ENCODE measurements at places on chromosomes 5 and 9.

- H3K27me3 ChIP-seq, result no peaks in the 10 kb centered on the region
- DNase-seq, result no peak
- H3K27ac ChIP-seq, result no peak overlapping the region
- H3K36me3 ChIP-seq, result peaks cover 3% of the 10 kb centered on the region
- no peaks in the 10 kb centered on the region for H3K4me1 ChIP-seq
Measured at GRCh38 chr9:20593105-20593504, 29.2 kb downstream of the MLLT3 start.

DNA sequence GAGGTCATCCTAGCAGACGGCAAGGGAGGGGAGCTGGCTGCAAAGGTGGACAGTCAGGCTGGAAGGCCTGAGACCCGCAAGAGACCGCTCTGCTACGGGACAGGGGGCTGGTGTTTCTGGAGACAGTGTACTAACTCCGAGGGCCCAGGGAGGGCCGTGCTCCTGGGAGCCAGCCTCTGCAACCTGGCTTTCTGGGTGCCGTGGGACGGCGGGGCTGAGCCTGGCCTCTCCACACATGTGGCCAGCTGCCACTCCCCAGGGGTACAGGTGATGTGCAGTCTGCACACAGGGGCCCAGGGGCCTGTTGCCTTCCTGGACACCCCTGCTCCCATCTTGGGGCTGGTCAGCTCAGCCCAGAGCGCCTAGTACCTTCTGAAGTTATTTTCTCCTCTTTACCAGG is 92.2 kb downstream of the MRPL36 start:
- H3K27ac ChIP-seq, result no peak overlapping the region
- H3K36me3 ChIP-seq, result no peaks in the 10 kb centered on the region
- no peaks in the 10 kb centered on the region for H3K4me1 ChIP-seq
- DNase-seq, result no peak
- H3K27me3 ChIP-seq, result peaks cover 14% of the 10 kb centered on the region

DNA sequence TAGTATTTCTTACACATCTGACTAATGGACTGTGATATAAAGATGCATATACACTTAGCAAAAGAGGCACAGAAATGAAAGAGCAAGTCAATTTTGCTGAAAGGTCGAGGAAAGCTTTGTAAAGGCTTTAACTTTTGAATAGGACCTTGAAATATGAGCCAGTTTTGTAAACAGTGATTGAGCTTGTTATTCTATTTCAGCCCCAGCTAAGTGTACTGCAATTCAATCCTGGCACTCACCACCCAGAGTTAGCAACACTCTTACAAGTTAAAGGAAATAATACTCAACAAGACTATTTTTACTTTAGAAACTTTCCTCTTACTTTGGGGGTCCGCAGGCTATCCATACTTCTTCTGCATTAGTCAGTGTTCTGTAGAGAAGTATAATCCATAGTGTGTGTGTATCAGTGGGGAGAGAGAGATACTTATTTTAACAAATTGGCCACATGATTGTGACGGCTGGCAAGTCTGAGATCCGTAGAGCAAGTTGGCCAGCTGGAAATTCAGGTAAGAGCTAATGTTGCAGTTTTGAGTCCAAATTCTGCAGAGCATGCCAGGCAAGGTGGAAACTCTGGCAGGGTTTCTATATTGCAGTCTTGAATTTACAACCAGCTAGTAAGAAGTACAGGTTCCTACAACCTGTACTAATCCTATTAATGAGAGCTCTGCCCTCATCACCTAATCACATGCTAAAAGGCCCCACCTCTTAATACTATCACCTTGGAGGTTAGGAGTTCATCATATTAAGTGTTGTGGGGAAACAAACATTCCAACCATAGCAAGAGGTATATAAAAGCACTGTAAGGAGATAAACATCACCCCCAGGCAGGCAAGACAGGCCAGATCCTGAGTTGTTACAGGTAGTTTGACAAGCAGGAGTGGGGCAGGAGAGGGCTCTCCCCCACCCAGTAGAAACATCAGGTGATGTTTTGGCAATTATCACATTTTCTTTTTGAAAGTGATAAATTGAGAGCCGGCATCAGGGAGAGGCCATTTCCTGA is 33.6 kb downstream of the IL7R start:
- H3K27me3 ChIP-seq, result no peaks in the 10 kb centered on the region
- H3K36me3 ChIP-seq, result no peaks in the 10 kb centered on the region
- H3K4me1 ChIP-seq, result peaks cover 13% of the 10 kb centered on the region
- DNase-seq, result no peak

GRCh38 chr5:5331848-5332247 is 90.6 kb upstream of the ICE1 start:
- DNase-seq, result no peak
- H3K27me3 ChIP-seq, result no peaks in the 10 kb centered on the region
- no peak overlapping the region for H3K4me3 ChIP-seq

DNA sequence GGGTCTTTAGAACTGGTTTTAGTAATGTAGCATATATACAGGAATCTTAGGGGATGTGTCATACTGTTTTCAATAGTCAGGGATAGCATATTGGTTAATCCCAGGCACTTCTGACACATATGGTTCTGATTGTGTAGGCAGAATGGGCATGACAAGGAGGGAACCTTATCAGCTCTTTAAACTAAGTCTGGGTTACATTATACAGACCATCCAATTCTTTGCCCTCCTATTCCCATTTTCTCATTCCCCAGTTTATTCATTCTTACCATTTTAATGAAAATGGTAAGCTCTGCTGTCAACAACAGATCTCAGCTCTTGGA is 85.1 kb downstream of the NDUFAF2 start:
- no peaks in the 10 kb centered on the region for H3K36me3 ChIP-seq
- H3K4me1 ChIP-seq, result no peaks in the 10 kb centered on the region
- H3K4me3 ChIP-seq, result no peak overlapping the region
- no peaks in the 10 kb centered on the region for H3K27me3 ChIP-seq
- no peak overlapping the region for H3K27ac ChIP-seq

- no peak for DNase-seq
- H3K36me3 ChIP-seq, result peaks cover 63% of the 10 kb centered on the region
- H3K4me1 ChIP-seq, result peaks cover 5% of the 10 kb centered on the region
- H3K4me3 ChIP-seq, result no peak overlapping the region
Measured at GRCh38 chr5:133980652-133981051, 12.2 kb upstream of the C5orf15 start.

DNA sequence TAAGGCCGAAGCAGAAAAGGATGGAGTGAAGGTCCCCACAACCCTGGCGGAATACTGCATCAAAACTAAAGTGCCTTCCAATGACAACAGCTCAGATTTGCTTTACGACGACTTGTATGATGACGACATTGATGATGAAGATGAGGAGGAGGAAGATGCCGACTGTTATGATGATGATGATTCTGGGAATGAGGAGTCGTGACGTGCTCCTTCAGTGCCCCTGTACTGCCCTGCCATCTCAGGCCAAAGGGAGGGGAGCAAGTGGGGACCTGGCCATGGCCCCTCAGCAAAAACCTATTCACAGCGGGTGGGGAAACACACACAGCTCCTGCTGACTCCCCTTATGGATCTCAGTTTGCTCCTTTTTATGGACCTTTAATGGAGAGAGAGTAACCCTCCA is 100.1 kb downstream of the UBE2R2 start:
- peaks cover 76% of the 10 kb centered on the region for H3K36me3 ChIP-seq
- no peaks in the 10 kb centered on the region for H3K4me1 ChIP-seq
- no peak for DNase-seq
- no peak overlapping the region for H3K27ac ChIP-seq
- no peak overlapping the region for H3K4me3 ChIP-seq
- no peaks in the 10 kb centered on the region for H3K27me3 ChIP-seq

DNA sequence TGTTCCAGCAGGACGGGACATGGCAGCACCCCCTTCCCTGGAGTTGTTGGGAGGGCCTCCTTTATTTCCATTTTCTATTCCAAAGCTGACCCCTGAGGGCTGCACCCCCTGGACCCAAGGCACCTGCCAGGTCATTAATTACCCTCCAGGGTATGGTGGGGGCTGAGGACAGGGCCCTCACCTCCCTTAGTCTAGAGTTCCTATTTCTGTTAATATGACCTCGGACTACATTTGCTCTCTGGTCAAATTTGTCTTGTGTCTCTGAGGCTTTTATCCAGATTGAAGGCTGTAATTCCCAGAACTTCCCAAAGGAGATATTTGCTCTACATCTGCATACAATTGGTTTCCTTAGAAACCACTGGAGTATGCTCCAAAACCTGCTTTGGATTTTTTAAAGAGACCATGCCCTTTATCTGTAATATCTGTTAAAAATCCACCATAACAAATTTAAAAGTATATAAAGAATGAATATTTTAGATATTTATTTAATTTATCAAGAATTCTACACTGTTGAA is 16.8 kb downstream of the PHF2 start:
- no peak for DNase-seq
- H3K27ac ChIP-seq, result no peak overlapping the region
- H3K4me1 ChIP-seq, result peaks cover 7% of the 10 kb centered on the region
- H3K4me3 ChIP-seq, result no peak overlapping the region
- H3K27me3 ChIP-seq, result no peaks in the 10 kb centered on the region

DNA sequence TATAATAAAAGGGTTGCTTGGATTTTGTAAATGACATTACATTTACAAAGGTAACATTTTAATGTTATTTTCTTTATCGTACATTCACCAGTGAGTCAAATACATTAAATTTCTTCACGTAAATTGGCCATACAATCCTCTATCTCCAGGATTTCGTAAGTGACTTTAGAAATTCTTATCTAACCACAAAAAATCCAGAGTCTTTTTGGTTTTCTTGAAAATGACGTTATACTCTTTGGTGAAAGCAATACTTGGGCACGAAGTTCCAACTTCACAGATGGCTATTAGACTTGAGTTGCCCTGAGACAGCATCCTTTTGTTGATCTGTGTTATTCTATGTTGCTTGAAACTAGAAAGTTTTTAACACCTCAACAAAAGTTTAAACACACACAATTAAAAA is 87.4 kb upstream of the CDH10 start:
- H3K27me3 ChIP-seq, result no peaks in the 10 kb centered on the region
- H3K4me3 ChIP-seq, result no peak overlapping the region
- no peak overlapping the region for H3K27ac ChIP-seq
- H3K4me1 ChIP-seq, result no peaks in the 10 kb centered on the region
- no peak for DNase-seq
- H3K36me3 ChIP-seq, result no peaks in the 10 kb centered on the region

- no peak for DNase-seq
- H3K36me3 ChIP-seq, result no peaks in the 10 kb centered on the region
- no peak overlapping the region for H3K4me3 ChIP-seq
- no peaks in the 10 kb centered on the region for H3K4me1 ChIP-seq
Measured at GRCh38 chr5:40911266-40911665, 2.0 kb downstream of the C7 start.

DNA sequence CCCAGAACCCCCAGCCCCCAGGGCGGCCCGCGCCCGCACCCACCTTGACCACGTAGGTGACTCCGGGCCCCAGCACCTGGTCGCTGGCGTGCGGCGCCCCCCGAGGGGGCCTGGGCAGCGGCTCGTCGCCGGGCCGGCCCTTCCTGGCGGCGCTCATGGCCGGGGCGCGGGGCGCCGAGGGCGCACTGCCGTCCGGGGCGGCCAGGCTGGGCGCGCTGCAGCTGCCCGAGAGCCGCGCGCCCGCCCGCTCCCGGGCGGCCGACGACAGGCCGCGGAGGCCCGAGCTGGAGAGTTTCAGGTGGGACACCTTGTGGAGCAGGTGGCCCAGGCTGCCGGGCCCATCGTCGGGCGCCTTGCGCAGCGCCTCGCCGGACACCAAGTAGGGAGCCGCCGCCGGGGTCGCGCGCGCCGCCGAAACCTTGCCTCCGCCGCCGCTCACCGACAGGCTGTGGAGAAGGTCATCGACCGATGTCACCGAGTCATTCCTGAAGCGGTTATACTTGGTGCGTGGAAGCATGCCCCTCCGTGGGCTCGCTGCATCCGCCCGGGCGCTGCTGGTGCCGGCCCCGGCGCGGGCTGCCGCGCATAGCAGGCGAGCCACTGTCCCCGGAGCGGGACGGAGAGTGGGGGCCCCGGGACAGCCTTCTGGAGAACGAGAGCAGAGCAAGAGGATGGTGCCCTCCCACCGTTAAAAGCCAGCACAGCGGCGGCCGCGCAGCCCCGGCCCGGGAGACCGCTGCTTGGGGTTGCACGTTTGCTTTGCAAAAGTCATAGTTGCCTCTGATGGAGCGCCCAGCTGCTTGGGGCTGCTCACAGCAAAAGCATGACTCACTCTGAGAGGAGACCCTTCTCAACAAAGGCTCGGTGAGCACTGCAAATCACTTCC is at the start of gene SHC3:
Gene SHC3 (minus strand): TSS at position 875 of the 886 bp plus-strand sequence. CDS start 358 bp downstream, at position 517.
- peak; percentile 57 for DNase-seq
- H3K36me3 ChIP-seq, result no peaks in the 10 kb centered on the region
- no peak within 1 kb of the TSS for H3K27ac ChIP-seq
- peaks cover 33% of the 10 kb centered on the region for H3K4me1 ChIP-seq
- H3K27me3 ChIP-seq, result peaks cover 5% of the 10 kb centered on the region
- H3K4me3 ChIP-seq, result peak within 1 kb of the TSS; percentile 43

DNA sequence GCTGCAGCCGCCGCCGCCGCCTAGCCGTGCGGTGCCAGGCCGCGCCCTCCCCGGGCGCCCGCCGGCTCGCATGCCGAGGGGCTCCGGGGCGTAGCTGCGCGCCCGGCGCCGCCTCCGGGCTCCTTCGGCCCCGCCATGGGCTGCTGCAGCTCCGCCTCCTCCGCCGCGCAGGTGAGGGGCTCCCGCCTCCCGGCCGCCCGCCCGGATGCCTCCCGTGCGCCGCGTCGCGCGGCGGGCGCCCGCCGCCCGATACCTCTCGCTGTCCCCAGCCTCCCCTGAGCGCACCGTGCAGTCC is 230 bp downstream of the SLC44A1 start:
- H3K27me3 ChIP-seq, result no peaks in the 10 kb centered on the region
- H3K36me3 ChIP-seq, result no peaks in the 10 kb centered on the region
- H3K4me1 ChIP-seq, result peaks cover 24% of the 10 kb centered on the region
- peak overlapping the region; percentile 58 for H3K4me3 ChIP-seq
- peak overlapping the region; percentile 47 for H3K27ac ChIP-seq

GRCh38 chr5:130126746-130127145 is 222.5 kb downstream of the CHSY3 start:
- H3K27me3 ChIP-seq, result no peaks in the 10 kb centered on the region
- no peaks in the 10 kb centered on the region for H3K4me1 ChIP-seq
- H3K36me3 ChIP-seq, result no peaks in the 10 kb centered on the region
- H3K4me3 ChIP-seq, result no peak overlapping the region
- no peak overlapping the region for H3K27ac ChIP-seq

DNA sequence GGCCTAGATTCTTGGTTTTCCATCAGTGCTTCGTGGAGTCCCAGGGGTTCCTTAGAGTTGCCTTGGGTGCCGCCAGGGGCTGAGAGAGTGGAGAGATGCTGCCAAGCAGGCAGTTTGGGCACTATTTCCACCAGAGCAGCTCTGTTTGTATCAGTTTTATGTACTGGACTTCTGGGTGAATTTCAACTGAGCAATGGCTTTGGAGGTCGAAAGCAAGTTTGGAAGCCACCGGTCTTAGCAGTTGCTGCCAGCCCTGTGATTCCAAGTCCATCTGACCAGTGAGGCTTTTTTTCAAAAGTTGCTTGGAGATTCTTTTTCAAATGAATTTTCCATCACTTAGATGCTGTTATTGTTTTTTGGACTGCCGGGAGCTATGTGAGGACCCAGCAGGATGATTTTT is 68.5 kb downstream of the ANGPTL2 start:
- no peak overlapping the region for H3K27ac ChIP-seq
- no peak for DNase-seq
- H3K27me3 ChIP-seq, result no peaks in the 10 kb centered on the region
- H3K4me1 ChIP-seq, result peaks cover 15% of the 10 kb centered on the region
- no peaks in the 10 kb centered on the region for H3K36me3 ChIP-seq

- no peak for DNase-seq
- no peak overlapping the region for H3K27ac ChIP-seq
- no peak overlapping the region for H3K4me3 ChIP-seq
- peaks cover 9% of the 10 kb centered on the region for H3K4me1 ChIP-seq
Measured at GRCh38 chr9:131060900-131061630, 35.3 kb upstream of the AIF1L start.

- H3K4me1 ChIP-seq, result no peaks in the 10 kb centered on the region
- H3K4me3 ChIP-seq, result no peak overlapping the region
- no peaks in the 10 kb centered on the region for H3K27me3 ChIP-seq
- no peak overlapping the region for H3K27ac ChIP-seq
- H3K36me3 ChIP-seq, result no peaks in the 10 kb centered on the region
Measured at GRCh38 chr5:28301712-28302111, 1263.3 kb upstream of the CDH9 start.

- H3K36me3 ChIP-seq, result no peaks in the 10 kb centered on the region
- peak; percentile 63 for DNase-seq
Measured at GRCh38 chr5:174459832-174460448, 264.4 kb upstream of the MSX2 start.
